ENCODE measurements at places on chromosomes 12 and 14.

DNA sequence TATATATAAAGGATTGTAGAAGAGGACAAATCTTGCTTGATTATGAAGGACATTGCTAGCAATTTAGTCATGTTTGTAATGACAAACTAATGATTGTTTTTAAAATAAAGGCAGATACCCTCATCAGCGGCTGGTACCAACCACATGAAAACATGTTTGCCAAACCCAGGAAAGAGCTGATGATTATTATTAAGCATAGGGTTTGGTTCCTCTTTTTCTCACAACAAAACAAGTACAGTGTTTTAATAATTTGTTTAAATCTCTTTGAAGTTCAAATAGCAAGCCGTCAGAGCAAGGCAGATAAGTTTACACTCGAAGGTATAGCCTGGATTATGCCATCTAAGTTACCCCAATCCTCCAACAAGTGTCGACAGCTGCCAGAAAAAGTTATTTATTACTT lies 5.3 kb upstream of the SINHCAF start:
- DNase-seq: no peak

- no peak for DNase-seq
Observed at GRCh38 chr14:88952901-88953300, 128.4 kb downstream of the TTC8 start.

DNA sequence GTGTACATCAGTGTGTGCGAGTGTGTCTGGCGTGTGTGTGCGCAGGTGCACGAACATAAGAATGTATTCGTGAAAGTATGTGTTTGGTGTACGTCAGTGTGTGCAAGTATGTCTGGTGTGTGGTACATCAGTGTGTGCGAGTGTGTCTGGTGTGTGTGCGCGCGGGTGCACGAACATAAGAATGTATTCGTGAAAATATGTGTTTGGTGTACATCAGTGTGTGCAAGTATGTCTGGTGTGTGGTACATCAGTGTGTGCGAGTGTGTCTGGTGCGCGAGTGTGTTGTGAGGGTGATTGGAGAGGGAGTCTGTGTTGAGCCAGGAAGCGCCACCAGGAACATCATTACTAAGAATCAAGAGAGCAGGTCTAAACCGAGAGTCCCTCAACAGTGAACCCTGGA lies 143.8 kb downstream of the BCL11B start:
- DNase-seq: no peak

DNA sequence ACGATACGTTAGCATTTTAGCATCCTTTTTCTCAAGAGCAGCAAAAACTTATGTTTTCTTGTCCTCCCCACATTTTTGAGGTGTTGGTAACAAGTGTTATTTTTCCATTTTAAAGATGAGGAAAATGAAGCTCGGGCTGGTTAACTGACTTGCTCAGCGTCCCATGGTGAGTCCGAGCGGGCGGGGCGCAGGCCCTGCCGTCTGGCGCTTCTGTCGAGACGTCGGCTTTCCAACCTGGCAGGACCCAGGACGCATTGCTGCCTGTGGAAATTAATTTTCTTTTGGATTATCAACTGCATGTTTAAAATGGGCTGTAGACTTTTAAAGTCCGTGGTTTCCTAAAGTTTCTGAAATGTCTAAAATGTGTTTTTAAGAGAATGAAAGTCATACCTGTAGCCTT lies 30.4 kb downstream of the XRCC3 start:
- no peak for DNase-seq

- no peak for DNase-seq
Observed at GRCh38 chr12:67910360-67911274, 78.6 kb upstream of the IFNG-AS1 start.

- DNase-seq: no peak
Observed at GRCh38 chr12:65630555-65630954, 193.7 kb upstream of the HMGA2 start.

DNA sequence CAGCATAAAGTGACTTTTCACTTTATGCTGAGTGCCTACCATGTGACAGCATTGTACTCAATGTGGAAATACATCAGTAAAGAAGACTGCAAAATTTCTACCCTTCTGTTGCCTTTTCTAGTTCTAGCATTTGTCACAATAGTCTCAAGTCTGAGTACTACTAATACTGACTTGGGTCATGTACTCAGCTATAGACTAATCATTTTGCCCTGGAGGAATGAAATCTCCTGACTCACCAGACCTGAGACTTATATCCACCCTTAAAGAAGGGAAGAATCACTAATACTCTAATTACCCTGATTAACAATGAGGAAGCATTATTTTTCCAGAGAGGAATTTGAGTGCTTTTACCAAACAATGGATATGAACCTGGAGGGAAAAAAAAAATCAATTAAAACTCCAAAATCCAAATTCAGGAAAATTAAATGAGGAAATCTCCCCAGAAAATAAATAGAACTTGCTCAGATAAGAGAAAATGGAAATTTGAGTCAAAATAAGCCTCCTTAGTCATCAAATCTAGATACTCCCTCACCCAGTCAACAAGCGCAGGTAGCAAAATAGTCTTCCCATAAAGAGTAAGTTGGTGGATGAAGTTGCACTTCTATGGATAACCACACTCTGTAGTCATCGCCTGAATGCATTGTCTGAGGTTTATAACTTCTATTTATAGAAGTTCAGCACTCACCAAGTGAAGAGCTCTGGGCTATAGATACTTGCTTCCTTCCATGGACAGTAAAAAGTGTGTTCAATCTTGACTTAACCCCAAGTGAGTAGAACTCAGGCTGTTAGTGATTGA lies 386.6 kb downstream of the SYT1 start:
- DNase-seq: no peak

DNA sequence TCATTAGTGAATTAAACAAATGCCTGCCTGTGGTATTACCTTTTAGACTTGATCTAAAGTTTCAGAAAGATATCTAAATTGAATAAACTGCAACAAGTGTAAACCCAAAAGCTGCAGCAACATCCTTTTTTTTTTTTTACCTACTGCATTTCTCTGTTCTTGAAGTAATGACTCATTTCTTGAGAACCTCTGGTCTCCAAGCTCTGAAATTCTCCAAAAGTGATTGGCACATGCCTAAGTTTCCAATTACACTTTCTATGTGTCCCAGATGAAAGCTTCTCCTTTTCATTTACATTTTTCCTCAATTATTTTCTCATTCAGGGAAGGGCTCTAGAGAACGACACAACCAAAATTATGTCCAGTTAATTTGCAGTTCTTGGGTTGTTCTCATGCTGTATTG lies 435.2 kb upstream of the DCN start:
- no peak for DNase-seq

DNA sequence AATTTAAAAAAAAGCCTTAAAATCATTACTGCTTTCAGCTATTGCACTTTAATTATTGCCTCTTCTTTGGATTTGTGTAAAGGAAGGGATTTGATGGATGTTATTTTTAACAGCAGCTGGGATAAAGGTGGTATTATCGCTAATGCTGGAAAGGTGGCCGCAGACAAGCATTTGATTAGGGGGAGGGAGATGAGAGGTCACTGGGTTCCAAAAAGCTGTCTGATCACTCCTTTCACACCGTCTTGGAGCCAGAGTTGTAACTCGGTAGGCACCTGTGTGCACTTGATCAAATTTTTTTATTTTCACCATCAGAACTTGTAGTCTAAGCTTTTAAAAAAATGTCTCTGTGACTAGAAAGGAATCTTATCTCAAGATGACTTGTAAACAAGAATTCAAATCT lies 99.8 kb downstream of the AKAP6 start:
- no peak for DNase-seq

GRCh38 chr14:21987937-21988336 lies 314.3 kb upstream of the OR4E1 start:
- no peak for DNase-seq
